ENCODE measurements at places on chromosomes 2 and 18. TPM values are rescaled to one million over a fixed set of nuclear protein-coding genes. Genes with fewer than 3 reads are reported as not detected.
A peak's percentile ranks its signal among the peaks of the same experiment; 100 is the strongest.

- DNase-seq = no peak
These were observed 251.1 kb upstream of the TRIB2 start for GRCh38 chr2:12465631-12466135.

HTR2B gene
- 0.21 TPM for polyA plus RNA-seq

DNA sequence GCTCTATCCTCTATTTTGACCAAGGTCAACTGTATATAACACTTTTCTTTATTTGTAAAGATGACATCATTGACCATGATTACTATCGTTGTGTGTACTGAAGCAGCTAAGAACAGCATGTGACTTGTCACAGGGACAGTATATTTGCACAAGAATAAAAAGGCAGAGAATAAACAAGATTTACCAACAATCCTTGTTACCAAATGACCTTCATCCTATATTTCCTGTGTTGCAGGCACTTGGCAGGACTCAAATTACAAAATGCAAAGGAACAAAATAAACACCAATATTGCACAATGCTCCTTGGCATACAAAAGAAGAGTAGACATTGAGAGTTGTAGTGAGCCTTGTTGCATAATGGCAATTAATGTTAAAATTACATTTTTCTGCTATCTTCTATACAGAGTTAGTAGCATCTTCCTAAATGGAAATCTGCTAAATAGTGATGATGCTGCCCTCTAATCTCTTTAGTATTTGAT lies 61.8 kb downstream of the RFTN2 start:
- no peak for DNase-seq

COL4A3 gene
- not detected for polyA plus RNA-seq

- no peak for DNase-seq
These were observed 131.9 kb downstream of the IRS1 start for GRCh38 chr2:226667736-226668135.

- DNase-seq = no peak
These were observed 595 bp upstream of the HDHD2 start for GRCh38 chr18:47150824-47151366.

SGO2 gene
- polyA plus RNA-seq = 1.7 TPM

GRCh38 chr2:941871-942270 lies 8.8 kb upstream of the SNTG2 start:
- DNase-seq = no peak

MROH2A gene
- not detected for polyA plus RNA-seq

SERPINB4 gene
- not detected for polyA plus RNA-seq

- DNase-seq = no peak
These were observed 207.1 kb downstream of the ACKR3 start for GRCh38 chr2:236776695-236777251.

GRCh38 chr18:61734396-61734795 lies 158.4 kb downstream of the RNF152 start:
- no peak for DNase-seq

- peak; percentile 3 for DNase-seq
These were observed 108.8 kb downstream of the SLC4A3 start for GRCh38 chr2:219736209-219736608.

DNA sequence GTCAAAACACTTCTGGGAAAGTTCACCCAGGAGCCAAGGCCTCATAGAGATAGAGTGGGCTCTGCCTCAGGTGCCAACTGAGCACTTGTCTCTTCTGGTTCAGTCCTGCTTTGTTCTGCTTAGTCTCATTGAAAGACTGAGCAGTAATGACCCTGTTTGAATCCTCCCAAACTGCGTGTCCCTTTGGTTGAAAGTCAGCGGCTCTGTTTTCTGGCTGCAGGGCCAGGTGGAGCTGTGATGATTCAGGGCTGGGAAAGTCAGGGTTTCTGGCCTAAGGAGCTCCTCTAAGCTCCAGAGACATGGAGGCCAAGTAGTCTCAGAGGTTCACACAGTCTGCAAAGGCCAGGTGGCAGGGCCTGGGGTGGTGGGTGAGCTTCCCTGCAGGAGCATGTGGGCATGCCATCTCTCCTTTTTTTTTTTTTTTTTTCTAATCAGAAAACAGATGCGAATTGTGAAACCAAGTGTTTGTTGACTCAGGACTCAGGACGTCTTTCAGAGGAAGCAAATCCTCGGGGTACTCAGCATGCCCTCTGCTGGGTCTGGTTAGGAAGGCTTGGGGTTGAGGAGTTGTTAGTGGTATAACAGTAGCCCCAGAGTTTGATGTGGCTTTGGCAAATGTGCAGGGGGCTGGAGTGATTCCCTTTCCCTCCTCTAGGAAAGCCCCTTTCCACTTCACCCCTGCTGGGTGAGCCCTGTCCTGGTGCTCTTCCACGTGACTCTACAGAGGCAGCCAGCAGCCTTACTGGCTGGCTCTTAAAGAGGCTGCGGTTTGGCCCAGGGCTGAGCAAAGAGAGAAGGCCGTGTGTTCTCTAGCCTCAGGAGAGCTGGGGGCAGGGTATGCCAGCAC lies 38.3 kb downstream of the TMEM17 start:
- DNase-seq = no peak

DNA sequence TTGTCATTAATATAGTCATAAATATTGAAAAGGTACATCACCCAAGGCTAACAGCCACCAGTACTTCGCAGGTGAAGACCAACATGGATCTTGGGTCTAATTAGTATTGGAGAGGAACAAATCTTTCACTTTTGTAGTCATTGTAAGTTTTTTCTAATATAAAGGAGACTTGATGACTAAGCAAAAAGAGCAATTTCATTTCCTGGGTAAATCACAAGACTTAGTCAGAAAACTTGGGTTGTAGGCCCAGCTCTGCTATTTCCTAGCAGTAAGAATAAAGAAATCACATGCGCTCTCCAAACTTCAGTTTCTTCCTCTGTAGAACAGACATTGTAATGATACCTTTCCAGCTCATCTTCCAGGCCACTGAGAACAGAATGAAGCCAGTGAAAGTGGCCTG lies 40.9 kb downstream of the NRP2 start:
- no peak for DNase-seq

GRCh38 chr2:135063210-135063609 lies 11.1 kb downstream of the RAB3GAP1 start:
- no peak for DNase-seq

DNA sequence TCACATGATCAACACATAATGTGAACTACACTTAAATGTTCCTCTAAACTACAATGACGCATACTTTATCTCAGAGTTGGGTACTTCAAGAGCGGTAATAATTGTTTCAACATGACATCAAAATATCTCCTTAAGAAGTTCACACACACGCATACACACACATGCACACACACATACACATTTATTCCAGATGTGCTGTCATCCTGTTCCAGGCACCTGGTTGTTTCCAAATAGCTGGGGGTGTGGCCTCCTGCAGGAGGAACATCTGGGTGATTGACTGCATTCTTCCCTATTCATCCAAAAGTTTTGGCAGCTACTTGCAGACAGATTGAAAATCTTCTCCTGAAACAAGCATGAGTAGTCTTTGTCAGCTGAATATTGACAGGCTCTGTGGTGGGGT lies 37.9 kb upstream of the PIK3C3 start:
- DNase-seq = no peak

- no peak for DNase-seq
These were observed 57.9 kb downstream of the TET3 start for GRCh38 chr2:74042606-74043005.

- no peak for DNase-seq
These were observed 4.3 kb upstream of the HAAO start for GRCh38 chr2:42796427-42797248.

CRYBA2 gene
- polyA plus RNA-seq = not detected

SIX2 gene
- not detected for polyA plus RNA-seq

GRCh38 chr2:74425523-74425922 lies 4.0 kb downstream of the WDR54 start:
- DNase-seq = no peak

DNA sequence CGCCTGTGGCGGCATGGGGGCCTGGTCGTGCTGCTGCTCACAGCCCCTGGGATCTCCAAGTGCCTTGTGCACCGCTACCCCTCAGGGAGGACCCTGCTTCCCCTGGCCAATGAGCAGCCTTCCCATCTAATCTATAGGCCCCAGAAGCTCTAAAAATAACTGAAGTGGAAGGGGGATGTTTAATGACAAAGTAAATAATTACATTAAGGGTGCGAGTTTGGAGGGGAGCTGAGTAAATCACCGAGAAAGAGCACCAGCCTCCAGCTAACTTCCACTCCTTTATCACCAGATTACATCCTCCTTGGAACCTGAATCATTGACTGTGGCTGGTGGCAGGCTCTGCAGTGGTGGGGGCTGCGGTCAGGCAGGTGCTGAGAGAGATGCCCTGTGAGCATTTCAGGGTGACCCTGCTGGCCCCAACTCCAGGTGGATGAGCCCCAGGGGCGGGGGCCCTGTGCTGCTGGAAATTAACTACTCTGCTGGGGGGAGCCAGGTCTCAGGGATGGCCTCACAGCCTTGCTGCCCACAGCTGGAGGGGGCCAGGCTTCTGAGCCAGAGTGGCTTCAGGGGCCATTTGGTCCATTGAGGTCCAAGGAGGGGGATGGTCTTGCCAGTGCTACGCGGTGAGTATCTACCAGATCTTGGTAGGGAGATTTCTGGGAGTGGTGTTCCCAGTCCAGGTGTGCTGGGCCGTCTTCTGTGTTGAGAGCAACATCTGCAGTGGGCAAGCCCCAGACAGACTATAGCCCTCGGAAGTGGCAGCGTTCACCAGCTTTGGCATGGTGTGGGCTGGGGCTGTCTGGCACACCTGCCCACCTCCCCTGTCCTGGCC lies 74.2 kb downstream of the GLI2 start:
- DNase-seq = no peak

DNA sequence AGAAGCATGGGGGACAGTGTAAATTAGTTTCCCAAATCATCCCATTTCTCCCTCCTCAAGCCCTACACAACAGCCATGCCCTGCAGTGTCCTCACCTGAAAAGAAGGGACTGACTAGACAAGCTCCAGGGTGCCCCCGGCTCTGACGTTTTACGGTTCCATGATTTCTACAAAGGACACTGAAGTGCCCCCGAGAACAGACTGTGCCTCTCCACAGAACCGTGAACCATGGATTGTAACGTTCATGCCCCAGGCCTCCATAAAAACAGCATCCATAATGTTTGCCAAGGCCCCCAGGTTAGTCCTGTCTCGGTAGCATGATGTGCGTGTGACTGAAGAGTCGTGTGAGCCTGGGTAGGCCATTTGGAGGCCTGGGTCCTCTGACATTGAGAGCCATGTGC lies 7.0 kb upstream of the ACOXL start:
- DNase-seq = no peak

Measured in CD4-positive, alpha-beta memory T cell (primary cell).